Suppressor macrophage (primary cell): ENCODE measurements at places on chromosomes 11 and 22.

DNA sequence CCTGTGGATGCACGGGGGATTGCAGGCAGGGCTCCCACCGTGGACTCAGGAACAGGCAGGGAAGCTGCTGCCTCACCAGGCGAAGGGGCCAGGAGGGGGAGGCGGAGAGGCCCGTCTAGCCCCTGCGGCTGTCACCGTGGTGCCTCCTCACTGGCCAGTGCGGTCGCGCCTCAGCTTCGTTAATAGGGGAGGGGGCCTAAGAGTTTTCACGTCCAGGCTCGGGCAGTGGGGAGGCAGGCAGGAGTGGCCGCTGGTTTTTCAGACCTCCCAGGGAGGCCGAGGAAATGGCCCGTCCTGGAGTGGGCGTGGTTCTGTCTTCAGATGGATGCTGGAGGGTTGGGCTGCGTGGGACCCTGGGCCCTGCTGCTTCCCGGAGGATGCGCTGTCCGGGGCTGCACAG lies 91.1 kb upstream of the B3GAT1 start:
- DNase-seq = no peak

- no peak for DNase-seq
These were observed 4.0 kb downstream of the YPEL4 start for GRCh38 chr11:57645689-57646085.

DNA sequence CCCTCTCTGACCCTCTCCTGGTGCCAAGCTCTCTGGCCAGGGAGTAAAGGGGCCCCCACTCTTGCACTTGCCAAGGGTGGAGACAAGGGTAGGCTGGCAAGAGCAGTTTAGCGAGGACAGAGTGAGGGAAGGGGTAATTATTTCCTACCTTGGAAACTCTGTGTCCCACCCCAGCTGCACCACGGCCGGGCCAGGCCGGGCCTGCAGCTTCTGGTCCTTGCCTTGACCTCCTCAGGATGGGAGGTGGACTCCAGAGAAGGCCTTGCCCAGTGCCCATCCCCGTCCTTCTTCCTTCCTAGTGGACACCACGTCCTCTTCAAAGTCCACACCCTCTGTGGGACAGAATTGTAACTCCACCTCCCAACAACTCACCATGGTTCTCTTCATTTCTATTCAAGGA lies 18.4 kb upstream of the OSBPL5 start:
- no peak for DNase-seq

DNA sequence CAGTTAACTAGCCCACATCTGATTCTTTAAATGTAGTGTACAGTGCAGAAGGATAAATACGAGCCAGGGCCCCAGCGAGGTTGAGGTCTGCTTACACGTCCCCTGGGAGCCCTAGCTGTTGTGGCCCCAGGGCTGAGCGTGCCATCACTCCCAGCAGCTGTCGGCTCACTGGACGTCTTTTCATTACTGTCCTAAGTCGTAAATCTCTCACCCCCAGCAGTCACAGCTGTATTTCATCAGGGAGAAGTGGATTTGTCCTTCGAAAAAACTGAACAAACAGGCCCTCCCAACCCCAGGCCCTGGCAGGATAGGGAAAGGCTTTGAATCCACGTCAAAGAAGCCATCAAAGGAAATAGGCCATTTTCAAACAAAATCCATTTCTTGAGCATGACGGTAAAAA lies 110.4 kb upstream of the CSNK2A3 start:
- no peak for DNase-seq

DNA sequence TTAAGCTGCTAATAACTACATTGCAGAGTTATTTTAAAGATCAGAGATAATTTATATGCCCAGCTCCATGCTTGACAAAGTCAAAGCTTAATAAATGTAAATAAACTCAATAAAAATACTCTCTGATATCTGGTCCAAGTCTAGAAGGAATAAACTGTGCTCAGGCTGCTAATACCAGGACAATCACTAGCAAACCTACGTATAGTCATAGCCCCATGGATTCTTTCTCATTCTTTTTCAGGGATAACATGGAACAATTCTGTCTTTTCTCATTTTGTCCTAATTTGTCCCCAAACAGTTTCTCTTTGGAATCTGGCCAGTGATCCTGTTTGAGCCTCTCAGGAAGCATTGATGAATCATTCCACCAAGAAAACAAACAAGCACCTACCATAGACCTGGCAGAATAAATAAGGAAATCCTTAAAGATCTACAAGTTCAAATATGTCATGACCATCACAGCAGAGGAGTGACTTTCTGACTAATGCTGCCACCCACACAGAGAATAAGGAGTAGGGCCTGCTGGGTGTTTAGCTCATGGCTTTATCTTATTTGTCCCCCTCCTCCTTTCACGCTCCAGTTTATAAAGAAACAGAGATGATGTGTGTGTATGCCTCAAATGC lies 14.1 kb upstream of the B3GNT6 start:
- DNase-seq = no peak

- no peak for DNase-seq
These were observed 43.2 kb downstream of the CD82 start for GRCh38 chr11:44608651-44608990.

- peak; percentile 57 for DNase-seq
These were observed 935 bp downstream of the ZNF143 start for GRCh38 chr11:9461760-9462134.

DNA sequence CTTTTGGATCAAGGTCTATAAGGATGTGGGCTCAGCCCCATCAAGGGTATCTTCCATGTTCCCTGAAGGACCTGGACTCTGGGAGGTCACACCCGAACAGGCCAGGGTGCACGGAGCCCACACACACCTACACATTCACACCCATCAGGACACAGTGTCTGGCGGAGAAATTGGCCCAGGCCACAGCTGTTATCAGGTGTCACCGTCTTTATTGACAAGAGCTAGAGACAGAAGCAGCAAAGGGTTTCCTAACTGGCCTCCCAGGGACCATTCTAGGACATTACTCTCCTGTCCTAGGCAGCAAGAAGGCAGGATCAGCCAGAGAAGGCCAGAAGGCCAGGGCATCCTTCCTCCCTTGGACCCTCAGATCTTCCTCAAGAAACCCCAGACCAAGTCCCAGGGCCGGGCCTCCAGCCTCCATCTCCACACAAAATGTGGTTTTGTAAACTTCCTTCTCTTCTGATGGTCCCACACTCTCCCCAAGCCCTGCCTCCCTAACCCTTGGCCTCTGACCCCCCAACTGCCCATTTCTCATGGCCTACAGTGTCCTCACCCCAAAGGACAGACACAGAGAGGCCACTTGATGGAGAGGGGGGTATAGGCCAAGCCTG lies 8.1 kb downstream of the SSTR3 start:
- DNase-seq = no peak

DNA sequence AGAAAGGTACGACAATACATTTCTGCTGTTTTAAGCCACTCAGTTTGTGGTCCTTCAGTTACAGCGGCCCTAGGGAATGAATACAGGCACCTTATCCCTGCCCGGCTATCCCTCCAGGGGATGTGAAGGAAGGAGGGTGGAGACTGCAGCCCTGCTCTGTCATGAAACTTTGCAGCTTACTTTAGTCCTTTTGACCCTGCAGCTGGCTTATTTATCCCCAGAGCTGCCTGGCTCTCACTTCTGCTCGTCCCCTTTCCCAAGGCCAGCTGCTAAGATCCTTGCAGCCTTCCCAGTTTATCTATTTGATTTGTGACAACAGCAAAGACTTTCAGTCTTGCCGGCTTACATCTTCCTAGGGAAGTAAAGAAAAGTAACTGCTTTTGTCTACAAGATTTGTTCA lies 55.2 kb downstream of the SC5D start:
- no peak for DNase-seq
